ENCODE measurements at places on chromosomes 2 and 18.

- no peak for DNase-seq
These were observed 813.0 kb downstream of the MBD2 start for GRCh38 chr18:53411511-53411910.

DNA sequence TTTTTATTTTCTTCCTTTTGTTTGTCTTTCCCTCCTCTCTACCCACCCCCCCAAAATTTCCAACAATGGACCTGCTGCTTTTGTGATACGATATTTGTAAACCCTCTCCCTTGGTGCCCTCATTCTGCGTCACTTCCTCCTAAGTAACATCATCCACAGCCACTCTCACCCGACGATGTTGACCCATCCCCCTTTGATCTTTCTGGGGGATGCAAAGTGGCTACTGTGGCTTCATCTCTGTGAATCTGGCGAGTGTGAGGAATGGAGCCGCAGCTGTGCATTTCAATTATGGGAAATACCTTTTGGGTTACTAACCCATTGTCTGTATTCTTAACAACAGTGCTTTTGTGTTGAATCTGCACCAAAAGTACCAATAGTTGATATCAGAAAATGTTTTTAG is 19.4 kb downstream of the ANTXR1 start:
- no peak for DNase-seq

DNA sequence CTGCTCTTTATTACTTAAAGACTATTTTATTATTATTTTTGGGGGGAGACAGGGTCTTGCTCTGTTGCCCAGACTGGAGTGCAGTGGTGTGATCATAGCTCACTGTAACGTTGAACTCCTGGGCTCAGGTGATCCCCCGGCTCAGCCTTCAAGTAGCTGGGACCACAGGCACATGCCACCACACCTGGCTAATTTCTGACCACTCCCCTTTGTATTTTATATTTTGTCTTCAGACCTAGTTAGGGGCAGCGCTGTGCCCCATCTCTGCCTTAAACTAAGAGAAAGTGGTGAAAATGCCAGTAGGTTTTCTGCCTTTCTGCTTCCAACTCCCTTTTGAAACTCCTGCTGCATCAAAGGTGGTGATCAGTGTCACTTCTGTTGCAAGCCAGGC is 82.5 kb downstream of the LPIN1 start:
- DNase-seq = no peak

- DNase-seq = peak; percentile 11
These were observed 132.1 kb upstream of the SERPINE2 start for GRCh38 chr2:224171226-224171625.

GRCh38 chr2:21633911-21634310 is 510.1 kb downstream of the TDRD15 start:
- no peak for DNase-seq

DNA sequence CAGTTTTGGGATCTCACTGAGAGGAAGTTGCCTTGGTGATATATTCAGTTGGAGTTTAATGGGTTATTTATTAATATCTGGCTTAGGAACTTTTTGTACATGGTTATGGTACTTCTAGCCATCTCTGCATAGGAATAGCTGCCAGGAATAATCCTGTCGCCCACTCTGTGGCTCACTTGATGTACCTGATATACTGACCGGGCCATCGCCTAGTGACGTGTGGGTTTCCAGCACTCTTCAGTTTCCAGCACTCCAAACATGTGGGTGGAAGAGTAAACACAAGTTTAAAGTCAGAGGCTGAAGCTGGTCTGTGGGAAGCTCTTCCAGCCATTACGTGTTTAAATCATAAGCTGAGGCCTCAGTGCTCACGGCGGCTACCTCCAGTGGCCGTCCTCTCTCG is 44.3 kb upstream of the AGAP1 start:
- DNase-seq = no peak

DNA sequence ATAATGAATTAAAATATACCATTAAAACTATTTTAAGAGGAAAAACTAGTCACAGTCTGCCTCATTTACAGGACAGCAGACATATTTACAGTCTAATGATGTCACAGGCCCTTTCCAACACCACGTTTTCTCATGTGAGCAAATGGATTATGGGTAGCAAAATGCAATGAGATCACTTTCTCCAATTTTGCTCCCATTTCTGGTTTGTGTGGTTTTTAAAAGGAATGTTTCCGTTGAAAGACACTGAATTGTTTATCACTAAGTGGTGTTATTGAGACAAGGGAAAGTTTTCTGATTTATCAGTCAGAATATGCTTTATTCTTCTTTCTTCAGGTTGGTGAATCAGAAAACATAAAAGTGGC is 11.4 kb upstream of the NR4A2 start:
- no peak for DNase-seq

DNA sequence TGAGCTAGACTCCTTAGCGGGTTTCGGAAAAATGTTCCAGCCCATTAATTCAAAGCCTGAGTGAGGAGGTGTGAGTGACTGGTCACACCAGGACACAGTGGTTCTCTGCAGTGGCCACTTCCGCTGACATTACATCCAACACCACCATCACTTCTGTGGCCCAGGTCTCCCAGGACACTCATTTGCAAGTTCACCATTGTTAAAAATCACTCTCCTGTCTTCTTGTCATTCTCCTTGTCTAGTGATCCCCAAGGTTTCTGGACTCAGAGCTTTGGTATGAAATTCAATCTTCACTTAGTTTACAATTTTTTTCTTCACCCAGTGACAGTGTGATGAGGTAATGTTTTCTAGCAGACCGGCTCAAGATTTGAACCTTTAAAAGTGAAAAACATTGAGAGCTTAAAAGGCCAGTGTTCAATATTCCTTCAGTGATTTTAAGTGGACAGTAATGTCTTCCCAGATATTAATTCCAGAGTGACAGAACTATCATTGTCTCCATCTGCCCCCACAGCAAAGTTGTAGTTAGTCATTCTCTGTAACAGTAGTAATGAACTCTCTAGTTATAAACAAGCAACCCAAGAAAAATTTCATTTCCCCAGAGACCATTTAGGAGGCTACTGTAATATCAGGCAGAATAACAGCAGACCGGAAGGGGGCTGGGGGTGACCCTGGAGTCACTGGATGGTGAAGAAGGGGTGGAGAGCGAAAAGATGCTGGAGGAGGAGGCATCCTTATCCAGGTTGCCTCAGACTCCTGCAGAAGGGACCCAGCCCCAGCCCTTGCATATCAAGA is 164.9 kb downstream of the GFPT1 start:
- no peak for DNase-seq

DNA sequence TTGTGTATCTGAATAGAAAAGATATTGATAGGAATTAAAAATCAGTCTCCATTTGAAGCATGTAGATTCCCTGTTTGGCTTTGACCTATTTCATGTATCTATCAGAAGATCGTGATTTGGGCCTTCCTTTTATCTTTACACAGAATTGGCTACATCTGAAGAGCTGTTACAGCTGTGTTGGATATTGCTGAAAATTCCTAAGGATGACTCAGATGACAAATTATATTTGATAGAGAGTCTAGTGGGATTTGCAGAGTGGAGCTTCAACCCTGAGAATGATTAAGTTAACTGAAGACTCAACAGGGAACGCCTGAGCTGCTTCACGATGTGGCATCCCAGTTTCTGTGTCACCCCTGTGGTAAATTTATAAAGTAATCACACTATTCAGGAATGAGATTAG is 4.9 kb upstream of the COL3A1 start:
- DNase-seq = no peak

GRCh38 chr18:11600321-11600720 is 9.1 kb upstream of the SLC35G4 start:
- no peak for DNase-seq

DNA sequence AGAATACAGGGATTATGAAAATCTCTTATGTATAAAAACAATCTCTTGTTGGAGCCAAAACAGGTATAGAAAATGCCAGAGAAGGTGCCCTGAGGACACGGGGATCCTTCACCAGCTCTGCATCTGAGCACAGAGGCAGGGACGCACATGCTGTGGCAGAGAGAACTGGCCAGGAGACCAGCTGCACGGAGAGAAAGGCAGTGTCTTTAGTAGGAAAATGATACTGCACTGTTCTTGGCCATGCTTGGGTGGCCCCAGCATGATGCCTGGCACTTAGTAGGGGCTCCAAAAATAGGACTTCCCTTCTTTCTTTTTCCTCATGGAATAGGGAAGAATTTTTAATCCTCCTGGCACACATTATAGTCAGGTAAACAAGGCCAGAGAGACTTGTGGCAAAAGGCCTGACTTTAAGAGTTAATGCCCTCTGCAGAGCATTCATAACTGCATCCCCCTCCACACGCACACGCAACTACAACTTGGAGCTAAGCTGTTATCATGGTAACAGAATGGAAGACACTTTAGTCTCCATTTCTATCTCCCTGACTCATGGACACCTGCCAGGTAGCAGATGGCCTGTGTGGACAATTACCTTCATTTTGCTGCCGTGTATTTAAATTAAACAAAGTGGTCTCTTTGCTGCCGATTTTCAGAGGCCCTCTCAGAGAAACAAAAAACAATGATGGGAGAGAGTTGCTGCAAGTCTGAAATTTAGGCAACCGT is 59.7 kb upstream of the DNMT3A start:
- DNase-seq = no peak

DNA sequence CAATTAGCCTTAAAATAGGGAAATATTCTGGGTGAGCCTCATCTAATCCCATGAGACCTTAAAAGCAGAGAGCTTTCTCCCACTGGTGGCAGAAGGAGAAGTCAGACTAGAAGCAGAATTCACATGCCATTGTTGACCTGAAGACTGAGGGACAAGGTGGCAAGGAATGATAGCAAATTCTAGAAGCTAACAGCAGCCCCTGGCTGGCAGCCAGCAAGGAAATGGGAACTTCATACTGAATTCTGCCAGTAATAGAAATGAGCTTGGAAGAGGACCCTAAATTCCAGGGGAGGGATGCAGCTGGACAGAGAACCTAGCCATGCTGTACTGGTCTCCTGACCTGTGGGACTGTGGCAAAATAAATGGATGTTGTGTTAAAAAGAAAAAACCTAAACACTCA is 19.5 kb downstream of the B3GNT7 start:
- DNase-seq = no peak

DNA sequence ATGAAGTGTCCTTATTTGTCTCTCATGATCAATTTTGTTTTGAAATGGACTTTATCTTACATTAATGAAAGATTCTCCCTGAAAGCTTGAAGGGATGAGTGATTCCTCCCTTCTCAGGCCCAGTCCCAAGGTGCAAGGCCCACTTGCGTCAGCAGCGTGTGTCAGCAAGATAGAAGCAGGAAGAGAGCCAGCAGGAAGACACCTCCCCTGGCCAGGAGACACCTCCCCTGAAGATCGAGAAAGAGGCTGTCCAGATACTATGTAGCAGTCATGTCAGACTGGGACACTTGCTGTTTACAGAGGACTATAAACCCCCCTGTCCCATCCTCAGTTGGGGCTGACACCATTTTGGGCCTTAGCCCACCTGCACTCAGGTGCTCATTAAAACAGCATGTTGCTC is 38.3 kb downstream of the TIMM21 start:
- no peak for DNase-seq

GRCh38 chr2:169222665-169223064 is 139.7 kb downstream of the LRP2 start:
- DNase-seq = no peak

- DNase-seq = no peak
These were observed 108.8 kb upstream of the UBE2E3 start for GRCh38 chr2:180871649-180872048.

- no peak for DNase-seq
These were observed 371.3 kb upstream of the HS6ST1 start for GRCh38 chr2:128689971-128690370.

DNA sequence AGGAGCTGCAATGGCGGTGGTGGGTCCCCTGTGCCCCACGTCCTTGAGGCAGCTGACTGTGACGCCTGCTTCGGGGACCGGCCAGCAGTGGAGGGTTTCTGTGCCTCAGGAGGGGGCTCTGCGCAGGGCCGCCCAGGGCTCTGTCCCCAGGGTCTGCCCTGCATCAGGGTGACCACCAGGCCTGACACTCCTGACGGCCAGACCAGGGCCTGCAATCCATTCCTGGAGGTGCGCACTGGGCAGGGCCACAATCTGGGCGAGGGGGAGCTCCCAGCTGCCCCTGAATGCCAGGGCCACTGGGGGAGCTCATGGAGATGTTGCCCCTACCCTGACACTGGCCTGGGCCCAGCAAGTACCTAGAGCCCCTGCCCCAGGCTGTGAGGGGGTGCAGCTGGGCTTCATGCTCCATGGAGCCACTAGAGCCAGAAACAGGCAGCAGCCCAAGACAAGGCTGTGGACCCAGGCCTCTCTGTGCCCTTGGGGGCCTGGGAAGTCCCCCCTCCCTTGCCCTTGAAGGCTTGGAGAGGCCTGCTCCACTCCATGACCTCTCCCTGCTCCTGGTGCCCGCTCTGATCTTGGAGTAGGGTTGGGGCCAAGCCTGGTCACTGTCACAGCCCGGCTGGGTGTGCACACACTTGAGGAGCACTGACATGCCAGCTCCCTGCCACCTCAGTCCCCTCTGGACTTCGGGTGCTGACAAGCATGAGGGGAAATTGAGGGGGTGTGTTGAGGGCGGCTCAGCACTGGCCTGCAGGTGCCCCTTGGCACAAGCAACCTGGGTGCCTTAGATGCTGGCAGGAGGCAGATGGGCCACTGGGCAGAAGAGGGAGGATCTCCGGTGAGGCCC is 55.9 kb downstream of the LDAH start:
- DNase-seq = no peak

GRCh38 chr2:128770143-128771085 is 451.7 kb upstream of the HS6ST1 start:
- no peak for DNase-seq

DNA sequence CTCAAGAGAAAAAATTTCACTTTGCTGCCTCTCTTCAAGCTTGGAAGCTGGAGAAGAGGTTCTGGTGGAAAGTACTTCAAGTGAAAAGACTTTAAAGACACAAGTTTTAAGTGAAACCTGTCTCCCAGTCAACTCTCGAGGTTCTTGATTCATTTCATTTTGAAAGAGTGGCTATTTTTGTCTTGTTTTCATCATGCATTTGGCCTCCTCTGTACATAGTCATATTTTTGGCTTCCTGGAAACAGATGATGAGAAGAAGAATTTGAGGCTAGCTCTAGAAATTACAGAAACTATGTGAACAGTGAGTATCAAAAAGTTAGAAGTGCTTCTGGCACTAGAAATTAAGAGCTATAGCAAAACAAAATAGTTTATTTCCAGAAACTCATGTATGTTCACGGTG is 124.8 kb downstream of the DTNA start:
- no peak for DNase-seq

GRCh38 chr2:109513749-109514588 is 99.8 kb downstream of the SEPTIN10 start:
- DNase-seq = no peak

- DNase-seq = no peak
These were observed 179.2 kb upstream of the ALKAL2 start for GRCh38 chr2:467101-467500.

GRCh38 chr2:888906-889566 is 61.6 kb upstream of the SNTG2 start:
- no peak for DNase-seq

Data from substantia nigra (tissue), 51 donors.